ENCODE measurements at places on chromosomes 5 and 9. TPM values are rescaled to one million over a fixed set of nuclear protein-coding genes. Genes with fewer than 3 reads are reported as not detected.

The GDA gene
- 0.39 TPM for total RNA-seq

GRCh38 chr9:90188656-90189055 is 454.0 kb downstream of the DIRAS2 start:
- no peak for DNase-seq

GRCh38 chr5:82777106-82777505 is 300.1 kb downstream of the TMEM167A start:
- DNase-seq, result no peak

- no peak for DNase-seq
These were observed 52.4 kb downstream of the MEF2C start for GRCh38 chr5:88830567-88830966.

GRCh38 chr5:87541676-87542075 is 128.9 kb upstream of the CCNH start:
- no peak for DNase-seq

DNA sequence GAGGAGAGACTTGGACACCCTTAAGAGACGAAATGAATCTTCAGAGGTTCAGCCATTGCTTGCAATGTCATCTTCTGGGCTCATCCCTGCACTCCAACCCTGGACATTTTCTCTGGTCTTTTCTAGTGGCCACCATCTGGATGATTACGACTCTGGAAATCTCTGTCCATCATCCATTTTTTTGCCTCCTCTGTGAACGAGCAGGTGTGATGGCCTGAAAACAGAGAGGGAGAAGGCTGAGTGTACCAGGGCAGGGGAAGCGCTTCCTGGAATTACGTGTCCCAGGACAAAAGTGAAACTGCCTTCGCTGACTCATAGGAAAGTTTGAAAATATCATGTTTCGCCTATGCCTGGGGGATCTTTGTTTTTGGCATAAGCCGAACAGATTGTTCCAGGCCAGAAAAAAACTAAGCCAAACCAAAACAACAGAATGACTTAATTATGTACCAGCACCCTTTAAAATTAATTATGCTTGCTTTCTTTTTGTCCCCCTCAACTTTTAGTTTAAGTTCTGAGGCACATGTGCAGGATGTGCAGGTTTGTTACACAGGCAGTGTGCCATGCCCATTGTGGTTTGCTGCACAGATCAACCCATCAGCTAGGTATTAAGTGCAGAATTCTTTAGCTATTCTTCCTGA is 31.9 kb downstream of the ANKRD33B start:
- DNase-seq, result no peak

The TAF11L3 gene
- total RNA-seq, result not detected

DNA sequence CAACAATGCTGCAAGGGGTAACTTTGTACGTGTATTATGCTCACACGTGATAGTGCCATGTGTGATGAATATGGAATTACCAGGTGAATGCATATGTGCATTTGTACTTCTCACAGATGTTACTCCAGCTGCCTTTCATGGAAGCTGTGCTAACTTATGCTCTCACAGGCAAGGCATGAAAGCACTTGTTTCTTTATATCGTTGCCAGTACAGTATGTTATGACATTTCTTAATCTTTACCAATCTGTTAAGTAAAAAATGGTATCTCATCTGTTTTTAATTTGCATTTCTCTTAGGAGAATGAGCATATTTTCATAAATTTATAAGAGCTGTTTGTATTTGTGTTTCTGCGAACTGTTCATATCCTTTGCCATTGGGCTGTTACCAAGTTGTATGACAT is 311.8 kb upstream of the DMRT1 start:
- DNase-seq, result no peak

GRCh38 chr9:115425601-115426000 is 307.6 kb upstream of the TNC start:
- DNase-seq, result no peak

DNA sequence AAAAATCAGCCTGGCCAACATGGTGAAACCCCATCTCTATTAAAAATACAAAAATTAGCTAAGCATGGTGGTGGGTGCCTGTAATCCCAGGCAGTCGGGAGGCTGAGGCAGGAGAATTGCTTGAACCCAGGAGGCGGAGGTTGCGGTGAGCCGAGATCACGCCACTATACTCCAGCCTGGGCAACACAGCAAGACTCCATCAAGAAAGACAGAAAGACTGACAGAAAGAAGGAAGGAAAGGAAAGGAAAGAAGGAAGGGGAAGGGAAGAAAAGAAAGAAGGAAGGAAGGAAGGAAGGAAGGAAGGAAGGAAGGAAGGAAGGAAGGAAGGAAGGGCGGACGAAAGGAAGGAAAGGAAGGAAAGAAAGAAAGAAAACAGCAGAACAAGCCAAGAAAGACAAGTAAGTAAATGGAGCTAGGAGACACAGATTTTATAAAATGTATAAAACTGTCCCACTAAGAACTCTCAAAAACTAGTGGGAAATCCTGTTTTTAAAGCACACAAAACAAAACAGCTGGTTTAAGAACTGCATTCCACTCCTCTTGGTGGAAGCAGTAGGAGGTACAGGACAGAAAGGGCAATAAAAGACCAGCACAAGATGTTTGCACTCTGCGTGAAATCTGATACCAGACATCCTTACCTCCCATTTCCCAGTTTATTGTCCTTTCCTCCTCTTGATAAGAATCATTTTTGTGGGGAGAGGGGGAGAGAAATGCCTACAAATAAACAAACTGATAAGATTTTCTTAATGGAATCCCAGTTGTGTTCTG is 46.7 kb downstream of the MYO10 start:
- no peak for DNase-seq

DNA sequence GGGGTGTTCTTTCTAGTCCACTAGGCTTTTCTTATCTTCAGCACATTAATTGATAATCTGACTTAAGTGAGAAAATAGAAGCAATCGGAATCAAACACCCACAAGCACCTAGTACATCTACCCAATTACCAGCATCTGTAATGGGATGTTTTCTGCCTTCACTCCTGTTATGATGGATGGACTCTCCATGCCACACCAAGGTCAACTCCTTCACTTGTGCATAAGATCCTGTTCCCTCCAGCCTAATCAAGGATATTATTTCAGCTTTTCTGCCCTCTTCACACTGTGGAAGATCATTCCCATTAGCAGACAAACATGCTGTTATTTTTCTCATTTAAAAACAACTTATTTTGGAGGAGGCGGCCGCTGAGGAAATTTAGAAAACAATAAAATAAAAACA is 162.0 kb upstream of the EDIL3 start:
- DNase-seq, result no peak

DNA sequence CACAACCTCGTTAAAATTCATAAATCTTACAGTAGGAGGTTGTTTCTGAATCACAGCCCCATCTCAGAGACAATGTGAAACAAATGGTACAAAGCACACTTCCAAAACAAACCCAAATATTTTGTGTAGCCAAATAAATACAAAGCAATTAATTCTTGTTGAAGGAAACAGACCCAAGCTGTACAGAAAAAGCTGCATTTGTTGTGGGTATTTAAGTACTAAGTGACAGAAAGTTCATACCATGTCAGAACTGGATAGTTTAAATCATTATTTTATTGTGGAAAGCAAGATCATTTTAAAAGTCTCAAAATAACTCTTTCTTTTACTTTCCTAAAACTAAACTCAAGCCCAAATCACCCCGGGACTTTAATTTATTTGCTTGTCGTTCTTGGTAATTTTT is 570.7 kb downstream of the ELAVL2 start:
- no peak for DNase-seq

DNA sequence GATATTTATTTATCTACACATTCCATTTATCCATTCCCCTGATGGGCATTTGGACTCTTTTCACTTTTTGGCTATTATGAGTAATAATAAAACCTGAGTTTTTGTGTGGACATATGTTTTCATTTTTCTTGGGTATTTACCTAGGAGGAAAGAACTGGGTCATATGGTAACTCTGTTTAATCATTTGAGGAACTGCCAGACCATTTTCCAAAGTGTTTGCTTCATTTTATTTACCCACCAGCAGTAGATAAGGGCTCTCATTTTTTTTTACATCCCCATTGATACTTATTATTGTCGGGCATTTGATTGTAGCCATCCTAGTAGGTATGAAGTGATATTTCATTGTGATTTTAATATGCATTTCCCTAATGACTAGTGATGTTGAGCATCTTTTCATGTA is 7.7 kb upstream of the PTPDC1 start:
- no peak for DNase-seq

DNA sequence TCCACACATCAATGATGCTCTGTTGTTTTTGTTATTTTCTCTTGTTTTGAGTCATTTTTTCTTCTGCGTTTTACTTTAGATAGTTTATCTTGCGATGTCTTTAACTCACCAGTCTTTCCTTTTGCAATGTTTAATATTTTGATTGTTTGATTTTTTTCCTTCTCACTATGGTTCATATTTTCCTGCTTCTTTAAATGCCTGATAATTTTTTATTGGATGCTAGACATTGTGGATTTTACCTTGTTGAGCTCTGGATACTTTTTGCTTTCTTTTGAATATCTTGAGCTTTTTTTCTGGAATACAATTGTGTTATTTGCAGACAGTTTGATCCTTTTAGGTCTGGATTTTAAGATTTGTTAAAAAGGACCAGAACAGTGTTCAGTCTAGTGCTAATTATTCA is 55.2 kb upstream of the GAS1 start:
- DNase-seq, result no peak

The FGF10 gene
- 0.32 TPM for total RNA-seq

DNA sequence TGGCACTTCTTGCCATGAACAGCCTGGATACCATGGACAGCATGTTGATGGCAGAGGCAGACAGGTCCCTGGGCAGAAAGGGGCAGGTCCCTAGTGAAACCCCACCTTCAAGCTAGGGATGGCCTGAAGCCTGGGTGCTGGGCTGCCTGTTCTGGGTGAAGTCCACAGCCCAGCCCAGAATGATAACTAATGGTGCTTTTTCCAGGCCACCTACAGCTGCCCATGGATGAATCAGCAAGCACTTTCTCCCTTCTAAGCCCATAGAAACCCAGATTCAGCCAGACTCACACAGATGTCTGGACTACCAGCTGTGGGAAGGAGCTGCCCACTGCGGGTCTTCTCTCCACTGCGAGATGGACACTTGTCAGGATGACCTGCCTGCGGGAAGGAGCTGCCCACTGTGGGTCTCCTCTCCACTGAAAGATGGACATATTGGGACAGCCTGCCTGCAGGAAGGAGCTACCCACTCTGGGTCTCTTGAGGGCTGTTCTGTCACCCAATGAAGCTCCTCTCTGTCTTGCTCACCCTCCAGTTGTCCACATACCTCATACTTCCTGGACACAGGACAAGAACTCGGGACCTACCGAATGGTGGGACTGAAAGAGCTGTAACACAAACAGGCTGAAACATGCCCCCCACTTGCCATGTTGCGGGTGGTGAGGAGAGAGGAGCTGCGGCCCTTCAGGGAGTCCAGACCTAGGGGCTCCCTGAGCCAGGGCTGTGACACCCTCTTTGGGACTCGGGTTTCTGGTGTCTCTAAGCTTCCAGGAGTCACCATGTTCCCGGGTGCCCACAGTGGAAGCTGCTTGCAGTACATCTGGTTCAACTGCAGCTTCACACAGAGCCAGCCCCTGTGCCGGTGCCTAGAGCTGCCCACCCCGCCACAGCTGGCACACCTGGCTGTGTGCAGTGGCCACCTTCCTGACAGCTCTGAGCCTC is 60.7 kb upstream of the SYNPO start:
- DNase-seq, result no peak

DNA sequence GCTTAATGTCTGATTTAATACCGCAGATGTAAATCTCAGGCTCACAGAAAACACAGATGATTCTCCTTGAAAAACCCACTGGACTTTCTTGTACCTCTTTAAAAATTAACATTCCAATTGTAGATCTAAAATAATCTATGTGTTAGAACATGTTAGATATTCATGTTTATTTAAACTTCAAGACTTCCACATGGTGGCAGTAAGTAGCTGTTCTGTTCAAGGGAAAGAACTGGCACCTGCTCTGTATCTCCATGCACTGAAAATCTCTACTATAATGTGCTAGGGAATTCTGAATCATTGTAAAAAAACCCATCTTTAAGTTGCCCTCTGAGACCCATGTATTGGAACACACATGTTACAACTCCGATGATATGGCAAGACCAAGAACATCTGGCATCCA is 366.9 kb downstream of the DMRTA1 start:
- no peak for DNase-seq

DNA sequence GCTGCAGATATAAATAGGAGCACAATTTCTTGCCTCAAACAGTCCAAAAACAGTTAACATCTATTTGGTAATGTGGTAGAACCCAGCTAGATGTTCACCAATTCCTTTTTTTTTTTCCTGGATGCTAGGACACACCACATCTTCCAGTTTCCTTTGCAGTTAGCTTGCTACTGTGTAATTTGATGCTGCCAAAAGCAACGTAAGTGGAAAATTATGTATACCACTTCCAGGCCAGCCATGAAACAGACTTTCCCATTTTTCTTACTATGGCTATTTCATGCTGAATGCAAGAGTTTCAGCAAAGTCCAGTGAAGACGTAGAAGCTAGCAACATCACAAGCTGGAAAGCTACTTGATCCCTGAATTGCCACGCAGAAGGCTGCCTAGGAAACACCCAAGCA is 667.2 kb downstream of the TLE1 start:
- DNase-seq, result no peak

The SPAG8 gene
- 0.50 TPM for total RNA-seq

- no peak for DNase-seq
These were observed 279.9 kb downstream of the ENC1 start for GRCh38 chr5:74360535-74361210.

- DNase-seq, result no peak
These were observed 47.1 kb upstream of the FYB1 start for GRCh38 chr5:39266442-39266841.

The ARHGEF39 gene
- 26.6 TPM for total RNA-seq

- DNase-seq, result no peak
These were observed 23.1 kb upstream of the FOXD1 start for GRCh38 chr5:73471654-73472053.

The SLC6A19 gene
- not detected for total RNA-seq

The ANXA1 gene
- total RNA-seq, result 1.7 TPM

DNA sequence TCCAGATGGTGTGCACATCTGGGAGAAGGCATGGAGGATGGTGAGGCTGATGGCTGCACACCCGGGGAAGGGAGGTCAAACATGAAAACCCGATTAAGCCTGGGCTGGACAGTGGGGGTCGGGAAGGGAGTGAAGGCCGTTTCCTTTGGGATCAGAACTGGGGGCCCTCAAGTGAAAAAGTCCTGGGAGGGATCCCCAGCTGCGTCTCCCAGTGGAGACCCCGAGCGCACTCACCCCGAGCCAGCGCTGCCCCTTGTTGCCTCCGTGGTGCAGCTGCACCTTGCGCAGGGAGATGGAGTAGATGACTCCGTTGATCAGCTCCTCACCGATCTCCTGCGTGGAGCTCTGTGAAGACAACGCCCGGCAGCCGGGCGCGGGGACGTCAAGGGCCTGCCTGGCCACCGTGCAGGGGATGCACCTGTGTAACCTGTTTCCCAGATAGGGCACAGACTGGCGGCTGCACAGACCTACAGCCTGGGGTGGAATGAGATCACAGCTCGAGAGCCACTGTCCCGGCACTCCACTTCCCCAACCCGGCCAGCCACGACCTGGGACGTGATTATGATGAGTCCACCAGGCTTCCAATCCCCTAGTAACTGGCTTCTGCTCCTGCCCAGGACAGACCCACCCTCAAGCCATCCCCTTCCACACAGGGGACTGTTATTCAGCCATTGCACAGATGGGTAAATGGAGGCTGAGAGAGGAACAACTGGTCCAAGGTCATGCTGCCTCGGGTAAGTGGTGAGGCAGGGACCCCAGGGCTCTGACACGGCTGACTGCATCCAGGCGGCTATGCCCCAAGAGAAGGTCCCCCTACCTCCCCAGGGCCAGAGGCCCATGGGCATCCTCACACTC is 9.0 kb downstream of the RALGDS start:
- DNase-seq, result no peak

The SPATA24 gene
- total RNA-seq, result 12.9 TPM
